ENCODE measurements at places on chromosomes 1 and 21.

- DNase-seq = no peak
Observed at GRCh38 chr1:119924948-119925898, 28.9 kb upstream of the ADAM30 start.

GRCh38 chr1:218473522-218473921 lies 128.4 kb downstream of the TGFB2 start:
- DNase-seq = no peak

DNA sequence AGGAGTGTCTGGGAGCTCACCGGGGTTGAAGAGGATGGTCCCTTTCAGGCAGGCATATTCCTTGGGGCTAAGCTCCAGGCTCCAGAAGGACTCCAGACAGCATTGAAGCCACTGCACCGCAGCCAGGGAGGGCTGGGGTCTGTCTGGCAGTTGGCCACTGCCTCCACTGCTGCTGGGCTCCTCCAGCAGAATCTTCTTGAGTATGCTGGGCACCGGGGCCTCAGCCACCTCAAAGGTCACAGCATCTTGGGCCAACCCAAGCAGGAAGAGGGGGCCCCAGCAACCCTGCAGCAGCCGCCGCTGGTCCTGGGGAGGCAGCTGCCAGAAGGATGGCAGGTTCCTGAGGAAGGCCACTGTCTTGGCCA lies 404 bp downstream of the NR0B2 start:
- no peak for DNase-seq

GRCh38 chr1:119631086-119631432 lies 17.0 kb downstream of the ZNF697 start:
- no peak for DNase-seq

GRCh38 chr1:225651872-225652728 lies 823 bp downstream of the ENAH start:
- no peak for DNase-seq

GRCh38 chr1:229153955-229154548 lies 116.9 kb upstream of the RAB4A start:
- DNase-seq = no peak

DNA sequence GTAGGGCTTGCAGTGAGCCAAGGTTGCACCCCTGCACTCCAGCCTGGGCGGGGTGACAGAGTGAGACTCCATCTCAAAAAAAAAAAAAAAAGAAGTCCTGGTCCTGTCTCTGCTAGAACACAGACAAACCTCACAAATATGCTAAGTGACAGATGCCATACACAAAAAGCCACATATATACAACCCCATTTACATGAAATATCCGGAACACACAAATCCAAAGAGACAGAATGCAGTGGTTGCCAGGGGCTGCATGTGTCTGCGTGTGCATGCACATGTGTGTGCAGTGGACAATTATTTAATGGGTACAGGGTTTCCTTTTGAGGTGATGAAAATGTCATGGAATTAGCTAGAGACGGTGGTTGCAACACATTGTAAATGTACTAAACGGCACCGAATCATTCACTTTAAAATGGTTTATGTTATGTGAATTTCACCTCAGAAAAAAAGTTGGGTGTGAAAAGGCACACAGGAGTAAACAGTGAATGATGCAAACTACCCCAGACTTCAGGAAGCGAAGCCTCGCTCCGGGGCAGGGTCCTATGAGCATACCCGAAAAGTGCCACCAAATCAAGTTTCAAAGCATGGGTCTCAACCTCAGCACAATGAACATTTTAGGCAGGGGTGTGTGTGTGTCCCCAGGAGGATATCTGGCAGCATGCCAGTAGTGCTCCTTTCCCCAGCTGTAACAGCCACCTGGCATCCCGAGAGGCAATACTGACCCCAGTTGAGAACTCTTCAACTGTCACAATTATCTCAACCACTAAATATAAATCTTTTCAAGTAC lies 48.3 kb downstream of the GNB1 start:
- no peak for DNase-seq

DNA sequence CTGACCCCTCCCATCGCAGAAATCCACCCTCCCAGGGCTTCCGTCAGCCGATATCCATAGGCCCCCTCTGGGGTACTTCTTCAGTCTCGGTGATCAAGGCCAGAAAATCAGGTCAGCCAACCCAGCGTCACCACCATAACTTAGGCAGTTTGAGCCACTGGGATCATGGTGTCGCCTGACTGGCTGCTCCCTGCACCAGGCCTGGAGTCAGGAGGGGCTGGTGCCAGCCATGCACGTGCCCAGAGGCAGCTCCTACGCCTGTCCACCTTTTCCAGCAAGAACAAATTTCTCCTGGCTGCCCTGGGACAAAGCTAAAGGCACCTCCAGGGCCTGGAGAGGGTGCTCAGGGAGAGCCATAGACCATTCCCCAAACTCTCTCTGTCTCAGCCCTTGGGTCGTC lies 4.8 kb upstream of the CTRC start:
- DNase-seq = no peak

DNA sequence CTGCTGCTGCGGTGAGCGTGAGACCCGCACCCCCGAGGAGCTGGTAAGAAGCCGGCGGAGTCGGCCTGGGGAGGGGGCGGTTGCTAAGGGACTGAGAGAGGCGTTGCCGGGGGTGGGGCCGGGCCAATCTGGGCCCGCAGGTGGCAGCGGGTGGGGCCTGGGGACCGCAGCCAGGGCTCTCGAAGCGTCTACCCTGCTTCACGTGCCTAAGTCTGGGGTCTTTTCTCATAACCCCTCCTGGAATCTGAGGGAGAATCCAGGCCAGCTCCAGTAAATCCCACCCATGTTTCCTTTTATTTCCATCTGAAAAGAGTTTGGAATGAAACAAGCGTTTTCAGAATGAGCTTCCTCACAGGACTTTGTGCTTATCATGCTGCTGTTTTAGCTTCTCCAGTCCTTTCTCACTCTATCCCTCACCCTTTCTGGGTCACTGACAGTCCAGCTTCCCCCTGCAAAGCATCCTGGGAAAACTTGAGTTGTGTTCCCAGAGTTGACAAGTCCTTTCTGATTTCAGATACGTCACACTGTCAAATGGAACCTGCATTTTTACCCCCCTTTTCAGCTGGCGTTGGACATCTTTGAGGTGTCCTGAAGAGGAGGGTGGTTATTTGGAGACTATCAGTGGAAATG lies 431 bp downstream of the CLCN6 start:
- no peak for DNase-seq

DNA sequence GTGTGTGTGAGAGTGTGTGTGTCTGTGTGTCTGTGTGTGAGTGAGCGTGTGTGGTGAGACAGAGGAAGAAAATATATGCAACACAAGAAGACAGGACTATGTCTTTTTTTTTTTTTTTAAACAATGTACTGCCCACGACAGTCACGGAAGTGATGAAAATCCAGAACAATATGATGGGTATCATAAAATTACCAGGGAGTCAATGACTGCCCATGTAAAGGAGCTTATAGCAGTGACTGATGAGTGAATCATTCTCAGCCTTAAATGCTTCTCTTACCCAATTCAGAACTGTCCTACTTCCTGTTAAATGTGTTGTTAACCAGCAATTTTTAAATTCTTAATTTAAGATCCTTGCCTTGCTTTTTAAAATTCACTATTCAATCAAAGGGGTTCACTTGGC lies 46.6 kb downstream of the RGS7 start:
- no peak for DNase-seq

GRCh38 chr1:160874935-160875334 lies 10.0 kb downstream of the ITLN1 start:
- DNase-seq = no peak

DNA sequence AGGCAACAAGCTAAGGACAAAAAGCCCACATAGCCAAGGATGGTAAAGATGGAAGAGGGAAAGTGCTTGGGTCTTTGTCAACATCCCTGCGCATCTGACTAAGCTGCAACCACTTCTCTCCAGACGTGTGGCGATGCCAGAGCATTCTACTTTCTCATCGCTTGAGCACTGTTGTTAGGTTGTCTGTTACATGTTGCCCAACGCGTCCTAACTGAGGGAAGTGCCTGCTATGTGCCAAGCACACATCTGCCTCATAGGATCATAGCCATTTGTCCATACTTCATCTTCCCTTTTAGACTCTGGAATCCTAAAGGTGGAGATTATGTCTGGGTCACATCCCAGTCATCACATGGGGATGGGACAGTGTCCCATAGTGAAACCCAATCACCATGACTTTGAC lies 464.9 kb downstream of the MATN1 start:
- no peak for DNase-seq

DNA sequence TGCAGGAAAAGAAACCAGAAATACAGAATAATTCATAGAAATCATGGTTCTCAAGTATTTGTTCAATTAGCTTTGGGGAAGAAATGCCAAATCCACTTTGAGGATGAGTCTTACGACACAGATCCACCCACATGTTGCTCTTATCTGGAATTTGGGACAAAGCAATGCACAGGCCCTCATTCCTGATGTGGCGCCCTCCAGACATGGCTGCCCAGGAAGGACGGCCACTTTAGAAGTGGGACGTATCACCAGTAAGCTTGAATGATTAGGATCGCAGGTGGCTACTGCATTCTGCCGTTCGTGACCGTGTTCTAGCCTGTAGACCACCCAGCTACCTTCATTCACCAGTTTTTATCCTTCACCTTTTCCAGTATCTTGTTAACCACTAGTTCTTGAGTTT lies 20.1 kb upstream of the NCMAP start:
- DNase-seq = no peak

DNA sequence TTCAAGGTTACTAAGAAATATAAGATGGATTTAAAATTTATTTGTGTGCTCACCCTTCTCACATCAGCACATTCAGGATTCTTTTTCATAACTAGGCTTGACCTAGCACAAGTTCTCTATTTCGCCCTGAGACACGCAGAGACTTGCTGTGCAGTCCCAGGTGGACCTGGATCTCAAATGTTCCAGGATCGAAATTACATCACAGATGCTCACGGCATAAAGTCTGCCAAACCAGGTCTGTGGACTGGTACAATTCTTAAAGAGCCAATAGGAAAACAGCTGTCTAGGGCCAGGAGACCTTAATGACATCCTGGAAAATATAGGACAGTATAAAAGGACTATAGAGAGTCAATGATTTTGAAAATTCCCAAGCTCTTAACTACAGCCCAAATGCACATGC lies 2.2 kb downstream of the PGBD5 start:
- DNase-seq = no peak

DNA sequence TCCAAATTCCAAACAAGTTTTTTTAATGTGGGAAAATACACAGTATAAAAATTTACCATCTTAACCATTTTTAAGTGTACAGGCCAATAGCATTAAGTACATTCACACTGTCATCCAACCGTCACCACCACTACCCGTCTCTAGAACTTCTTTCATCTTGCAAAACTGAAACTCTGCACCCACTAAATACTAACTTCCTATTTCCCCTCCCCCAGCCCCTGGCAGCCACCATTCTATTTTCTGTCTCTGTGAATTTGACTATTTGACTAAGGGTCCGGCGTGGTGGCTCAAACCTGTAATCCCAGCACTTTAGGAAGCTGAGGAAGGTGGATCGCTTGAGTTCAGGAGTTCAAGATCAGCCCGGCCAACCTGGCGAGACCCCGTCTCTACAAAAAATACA lies 36.1 kb downstream of the CLSTN1 start:
- DNase-seq = no peak

DNA sequence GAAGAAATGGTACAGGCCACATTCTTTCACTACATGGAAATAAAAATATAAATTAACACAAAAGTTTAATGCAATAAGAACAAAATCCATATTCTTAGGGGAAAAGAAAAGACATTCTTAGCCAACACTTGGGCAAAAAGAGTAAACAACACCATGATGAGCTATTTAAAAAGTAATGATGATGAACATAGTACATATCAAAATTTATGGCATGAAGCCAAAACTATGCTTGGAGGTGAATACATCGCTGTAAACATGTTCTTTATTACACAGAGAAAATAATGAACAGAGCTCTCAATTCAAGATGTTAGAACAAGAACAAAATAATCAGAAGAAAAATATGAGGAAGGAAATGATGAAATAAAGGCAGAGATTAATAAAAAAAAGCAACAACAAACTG lies 158.2 kb downstream of the ZSCAN20 start:
- no peak for DNase-seq

DNA sequence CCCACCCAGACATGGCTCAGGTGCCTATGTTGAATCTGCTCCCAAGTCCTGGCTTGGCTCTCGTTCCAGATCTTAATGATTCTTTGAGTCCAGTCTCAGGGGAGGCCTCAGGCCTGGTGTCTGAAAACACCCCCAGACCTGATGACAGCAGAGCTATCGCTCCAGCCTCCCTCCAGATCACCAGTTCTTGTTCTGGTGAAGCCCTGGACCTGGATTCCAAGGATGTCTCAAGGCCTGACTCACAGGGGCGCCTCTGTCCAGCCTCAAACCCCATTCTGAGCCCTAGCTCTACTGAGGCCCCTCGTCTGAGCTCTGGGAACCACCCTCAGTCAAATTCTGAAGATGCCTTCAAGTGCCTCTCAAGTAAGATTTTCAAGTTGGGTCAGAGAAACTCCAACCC lies 11.4 kb downstream of the MROH7 start:
- no peak for DNase-seq

GRCh38 chr1:154436433-154436832 lies 31.3 kb downstream of the IL6R start:
- no peak for DNase-seq

- DNase-seq = no peak
Observed at GRCh38 chr1:54149734-54150133, 3.1 kb downstream of the CDCP2 start.

Measured in cortex of kidney (tissue), 1 donor.